ENCODE measurements at places on chromosomes 5 and 9. TPM values are rescaled to one million over a fixed set of nuclear protein-coding genes. Genes with fewer than 3 reads are reported as not detected.

DNA sequence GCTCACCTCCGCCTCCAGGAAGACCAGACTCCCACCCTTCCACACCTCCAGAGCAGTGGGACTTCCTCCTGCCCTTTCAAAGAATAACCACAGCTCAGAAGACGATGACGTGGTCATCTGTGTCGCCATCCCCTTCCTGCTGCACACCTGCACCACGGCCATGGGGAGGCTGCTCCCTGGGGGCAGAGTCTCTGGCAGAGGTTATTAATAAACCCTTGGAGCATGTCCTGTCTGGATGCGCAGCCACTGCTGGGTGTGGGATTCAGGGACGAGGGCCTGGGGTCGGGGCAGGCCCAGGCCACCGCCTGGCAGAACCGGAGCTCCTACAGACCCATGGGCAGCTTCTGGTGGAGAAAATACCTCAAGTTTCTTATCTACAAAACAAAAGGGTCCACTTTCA, 5.0 kb downstream of the PAEP start:
- H3K27me3 ChIP-seq: no peaks in the 10 kb centered on the region
- no peak overlapping the region for H3K27ac ChIP-seq
- no peak overlapping the region for H3K4me3 ChIP-seq
- no peaks in the 10 kb centered on the region for H3K36me3 ChIP-seq

DNA sequence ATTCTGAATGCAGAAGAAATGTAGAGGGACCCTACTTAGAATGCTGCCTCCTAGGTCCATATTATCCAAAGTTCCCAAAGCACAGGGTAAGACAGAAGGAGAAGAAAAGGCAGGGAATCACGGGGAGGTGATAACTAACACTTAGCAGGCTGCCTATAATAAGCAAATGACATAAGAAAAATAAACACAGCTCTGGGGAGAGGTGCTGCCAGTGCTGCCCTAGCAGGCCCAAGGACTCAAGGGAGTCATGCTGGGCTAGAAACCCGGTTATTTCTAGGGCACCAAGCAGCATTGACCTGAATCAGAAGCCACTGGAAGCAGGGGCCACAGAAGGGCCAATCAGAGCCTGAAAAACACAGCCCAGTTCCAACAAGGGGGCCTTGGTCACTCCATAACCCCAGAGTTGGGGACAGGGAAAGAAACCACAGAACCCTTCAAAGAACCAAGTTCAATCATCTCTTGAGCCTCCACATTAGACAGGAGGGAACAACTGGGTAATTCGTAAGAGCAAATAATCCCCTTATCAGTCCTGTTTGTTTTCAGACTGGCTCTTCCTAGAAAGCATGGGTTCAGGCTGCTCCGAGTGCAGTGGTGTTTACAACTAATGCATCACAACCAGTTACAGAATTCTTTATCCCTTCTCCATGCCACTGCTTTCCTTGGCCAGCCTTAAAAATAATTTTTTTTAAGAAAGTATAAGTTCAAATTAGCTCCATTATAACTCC, 24.0 kb downstream of the NRG2 start:
- DNase-seq: no peak
- peaks cover 30% of the 10 kb centered on the region for H3K4me1 ChIP-seq
- H3K27me3 ChIP-seq: no peaks in the 10 kb centered on the region
- no peaks in the 10 kb centered on the region for H3K36me3 ChIP-seq
- no peak overlapping the region for H3K4me3 ChIP-seq

DNA sequence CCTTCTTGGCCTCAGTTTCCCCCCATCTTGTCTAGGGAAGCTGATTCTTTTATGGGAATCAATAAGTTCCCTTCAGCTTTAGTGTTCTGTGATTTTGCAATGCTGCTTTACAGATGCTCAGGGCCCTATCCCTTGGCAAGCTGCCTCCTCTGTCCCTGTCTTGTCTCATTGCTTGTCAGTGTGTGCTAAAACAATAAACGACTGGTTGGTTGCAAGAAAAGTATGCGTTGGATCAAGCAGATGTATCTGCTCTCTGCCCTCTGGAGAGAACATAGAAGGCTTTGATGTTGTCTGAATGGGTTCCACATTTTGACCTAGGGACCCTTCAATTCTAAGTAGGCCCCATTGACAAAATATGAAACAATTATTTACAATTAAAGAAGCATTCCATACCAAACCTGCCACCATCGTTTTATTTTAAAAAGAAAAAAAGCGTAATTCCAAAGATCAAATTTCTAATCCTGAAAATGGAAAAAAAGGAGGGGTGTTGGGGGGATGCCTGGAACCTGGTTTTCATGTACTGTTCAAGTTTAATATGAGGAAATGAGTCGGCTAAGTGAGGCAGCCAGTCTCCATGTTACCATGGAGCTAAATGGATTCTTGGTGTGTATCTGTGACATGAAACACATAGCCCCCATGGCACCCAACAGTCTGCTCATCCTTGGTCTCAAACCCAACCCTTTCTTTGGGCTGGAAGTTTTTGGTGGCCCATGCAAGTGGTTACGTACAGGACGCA, 31.2 kb upstream of the TARS1 start:
- H3K27ac ChIP-seq: no peak overlapping the region
- no peaks in the 10 kb centered on the region for H3K4me1 ChIP-seq
- H3K36me3 ChIP-seq: no peaks in the 10 kb centered on the region

- H3K4me1 ChIP-seq: no peaks in the 10 kb centered on the region
- H3K27me3 ChIP-seq: no peaks in the 10 kb centered on the region
- no peak overlapping the region for H3K27ac ChIP-seq
- no peak for DNase-seq
- H3K4me3 ChIP-seq: no peak overlapping the region
- no peaks in the 10 kb centered on the region for H3K36me3 ChIP-seq
Measured at GRCh38 chr5:68196876-68197275, 18.7 kb upstream of the PIK3R1 start.

DNA sequence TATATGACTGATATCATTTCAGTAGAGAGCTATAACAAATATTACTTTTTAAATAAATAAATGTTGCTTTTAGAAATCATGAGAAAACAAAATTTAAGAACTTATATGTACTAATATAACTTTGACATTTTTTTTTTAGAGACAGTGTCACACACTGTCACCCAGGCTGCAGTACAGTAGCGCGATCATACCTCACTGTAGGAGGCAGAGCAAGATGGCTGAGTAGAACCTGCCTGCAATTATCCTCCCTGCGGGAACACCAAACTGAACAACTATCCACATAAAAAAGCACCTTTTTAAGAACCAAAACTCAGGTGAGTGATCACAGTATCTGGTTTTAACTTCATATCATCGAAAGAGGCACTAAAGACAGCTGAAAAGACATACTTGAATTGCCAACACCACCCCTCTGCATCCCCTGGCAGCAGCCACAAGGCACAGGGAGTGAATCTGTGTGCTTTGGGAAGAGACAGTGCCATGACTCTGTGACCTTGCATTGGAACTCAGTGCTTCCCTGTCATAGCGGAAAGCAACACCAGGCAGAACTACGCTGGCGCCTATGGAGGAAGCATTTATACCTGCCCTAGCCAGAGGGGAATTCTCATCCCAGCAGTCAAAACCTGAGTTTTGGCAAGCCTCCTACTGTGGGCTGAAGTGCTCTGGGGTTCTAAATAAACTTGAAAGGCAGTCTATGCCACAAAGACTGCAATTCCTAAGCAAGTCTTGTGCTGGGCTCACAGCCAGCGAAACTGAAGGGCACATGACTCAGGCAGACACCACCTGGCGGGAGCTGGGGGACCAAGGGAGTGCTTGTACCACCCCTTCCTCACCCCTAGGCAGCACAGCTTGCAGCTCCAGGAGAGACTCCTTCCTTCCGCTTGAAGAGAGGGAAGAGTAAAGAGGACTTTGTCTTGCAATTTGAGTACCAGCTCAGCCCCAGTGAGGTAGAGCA, 142.7 kb downstream of the FBXL17 start:
- H3K27ac ChIP-seq: no peak overlapping the region
- no peaks in the 10 kb centered on the region for H3K36me3 ChIP-seq
- H3K4me3 ChIP-seq: no peak overlapping the region
- peaks cover 6% of the 10 kb centered on the region for H3K4me1 ChIP-seq
- peak; percentile 5 for DNase-seq

DNA sequence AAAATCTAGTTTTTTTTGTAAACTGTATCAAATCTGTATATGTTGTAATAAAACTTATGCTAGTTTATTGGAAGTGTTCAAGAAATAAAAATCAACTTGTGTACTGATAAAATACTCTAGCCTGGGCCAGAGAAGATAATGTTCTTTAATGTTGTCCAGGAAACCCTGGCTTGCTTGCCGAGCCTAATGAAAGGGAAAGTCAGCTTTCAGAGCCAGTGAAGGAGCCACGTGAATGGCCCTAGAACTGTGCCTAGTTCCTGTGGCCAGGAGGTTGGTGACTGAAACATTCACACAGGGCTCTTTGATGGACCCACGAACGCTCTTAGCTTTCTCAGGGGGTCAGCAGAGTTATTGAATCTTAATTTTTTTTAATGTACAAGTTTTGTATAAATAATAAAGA, 24.3 kb downstream of the HMGCR start:
- H3K4me3 ChIP-seq: no peak overlapping the region
- no peaks in the 10 kb centered on the region for H3K27me3 ChIP-seq
- DNase-seq: no peak
- H3K36me3 ChIP-seq: peaks cover 58% of the 10 kb centered on the region

Gene IGFBPL1
- 24.2 TPM for total RNA-seq

Gene PCDHGB3
- total RNA-seq: 0.71 TPM

Gene OR1J2
- not detected for total RNA-seq
